ENCODE measurements at places on chromosomes 16 and 17. TPM values are rescaled to one million over a fixed set of nuclear protein-coding genes. Genes with fewer than 3 reads are reported as not detected.

DNA sequence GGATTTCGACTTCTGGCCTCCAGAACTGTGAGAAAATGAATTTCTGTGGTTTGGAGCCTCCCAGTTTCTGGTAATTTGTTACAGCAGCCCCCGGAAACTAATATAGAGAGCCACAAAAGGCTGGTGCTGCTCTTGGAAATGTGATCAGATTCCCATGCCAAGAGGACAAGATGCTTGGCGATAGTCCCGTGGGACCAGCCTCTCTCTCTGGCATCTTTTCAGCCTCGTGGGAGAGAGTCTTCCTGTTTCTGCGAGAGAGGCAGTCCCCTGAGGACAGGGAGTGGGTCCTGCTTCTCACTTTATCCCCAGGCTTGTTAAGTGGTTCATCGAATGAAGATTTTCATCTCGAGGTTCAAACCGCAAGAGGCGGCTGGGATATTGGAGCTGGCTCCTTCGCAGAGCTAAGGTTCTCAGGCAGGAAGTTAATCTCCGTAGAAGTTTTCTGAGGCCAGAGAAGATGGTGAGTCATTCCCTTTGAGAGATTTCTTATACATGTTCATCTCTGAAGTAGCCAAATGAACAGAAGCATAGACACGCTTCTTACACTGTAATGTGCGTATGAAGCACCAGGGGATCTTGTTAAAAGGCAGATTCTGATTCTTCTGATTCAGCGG is 211.6 kb upstream of the SDK2 start:
- no peak for DNase-seq

DNA sequence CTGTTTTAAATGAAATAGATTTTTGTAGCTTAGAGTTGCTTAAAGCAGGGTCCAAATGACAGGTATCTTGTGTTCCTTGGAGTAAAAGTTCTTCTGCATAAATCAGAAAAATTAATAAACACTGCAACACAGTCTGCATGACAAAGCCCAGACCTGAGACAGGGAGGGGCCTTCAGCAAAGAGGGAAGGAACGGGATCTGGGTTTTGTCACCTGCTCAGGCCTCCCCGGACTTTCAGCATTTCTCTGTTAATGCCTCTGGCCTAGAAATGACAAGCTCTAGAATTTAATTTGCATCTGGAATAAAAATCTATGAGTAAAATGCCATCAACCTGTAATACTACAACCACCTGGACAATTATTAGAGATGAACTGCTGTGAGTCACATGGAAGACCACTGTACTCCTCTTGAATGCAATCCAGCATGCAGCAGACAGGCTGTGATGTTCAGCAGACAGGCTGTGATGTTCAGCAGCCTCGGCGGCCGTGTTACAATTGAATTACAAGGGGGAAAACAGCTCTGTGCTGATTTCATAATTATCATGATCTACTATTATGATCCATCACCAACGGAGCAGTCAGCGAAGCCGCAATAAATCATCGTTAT is 170.2 kb downstream of the TOX3 start:
- DNase-seq = no peak

- no peak for DNase-seq
Observed at GRCh38 chr17:27530764-27531391, 74.6 kb downstream of the KSR1 start.

DNA sequence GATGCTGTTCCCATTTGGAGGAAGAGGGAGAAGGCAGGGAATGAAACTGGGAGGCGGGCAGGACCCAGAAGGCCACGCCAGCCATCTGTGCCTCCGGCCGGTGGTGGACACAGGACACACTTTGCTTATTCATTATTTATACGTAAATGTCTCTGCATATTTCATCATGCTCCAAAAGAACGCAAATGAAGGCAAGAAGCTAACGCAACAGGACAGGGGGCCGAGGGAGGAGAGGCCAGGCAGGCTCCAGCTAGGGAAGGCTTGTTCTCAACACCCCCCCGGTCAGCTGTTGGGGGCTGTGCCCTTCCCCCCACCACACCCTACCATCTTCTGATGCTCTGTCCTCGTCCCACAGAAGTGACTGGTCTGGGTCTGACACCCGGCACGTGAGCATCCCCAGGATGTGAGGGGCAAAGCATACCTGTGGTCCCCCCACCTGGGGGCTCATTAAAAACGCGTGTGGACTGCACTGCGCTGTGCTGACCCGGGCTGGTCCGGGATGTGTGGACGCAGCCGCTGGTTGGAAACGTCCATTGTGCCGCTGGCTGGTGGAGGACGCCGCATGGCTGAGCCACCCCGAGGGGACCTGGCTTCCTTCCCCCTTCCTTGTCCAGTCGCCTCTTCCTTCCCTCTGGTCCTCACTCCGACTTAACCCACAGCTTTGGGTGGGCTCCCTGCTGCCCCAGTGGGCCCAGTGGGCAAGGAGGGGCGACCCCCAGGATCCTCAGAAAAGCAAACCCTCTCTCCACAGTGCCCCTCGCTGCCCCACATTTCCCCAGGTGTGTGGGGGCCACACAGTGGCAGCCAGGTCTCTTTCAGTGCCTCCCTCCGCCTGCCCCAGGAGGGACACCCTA is 46.4 kb upstream of the ENPP7 start:
- no peak for DNase-seq

Gene MYL11
- 2.0 TPM for total RNA-seq
